NCI-H1105 treated with DMSO at 0.1 percent for 48 hours (cell line): ENCODE measurements at places on chromosomes 16 and 17.

- DNase-seq, result no peak
These were observed 34.5 kb downstream of the KCNJ16 start for GRCh38 chr17:70109497-70109896.

DNA sequence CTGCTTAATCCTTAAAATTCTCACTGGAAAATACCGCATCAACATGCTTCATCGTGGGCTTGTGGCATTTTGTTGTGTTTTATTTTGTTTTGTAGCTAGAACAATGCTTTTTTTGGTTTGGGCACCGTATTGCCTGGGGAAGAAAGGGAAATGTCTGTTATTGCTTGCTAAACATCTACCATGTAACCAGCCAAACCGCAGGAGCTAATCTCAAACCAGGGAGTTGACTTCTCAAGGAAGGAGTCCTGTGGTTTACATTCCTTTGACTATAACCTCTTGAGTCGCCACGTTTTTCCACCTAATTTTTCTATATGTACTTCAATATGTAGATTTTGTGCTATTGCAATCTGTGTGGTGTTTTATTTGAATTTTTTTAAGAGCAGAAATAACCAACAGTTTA is 593.5 kb upstream of the SOX9 start:
- DNase-seq, result no peak

- DNase-seq, result no peak
These were observed 9.9 kb upstream of the CMTM4 start for GRCh38 chr16:66706506-66706880.

GRCh38 chr17:29430275-29430674 is 40.1 kb downstream of the TAOK1 start:
- no peak for DNase-seq

DNA sequence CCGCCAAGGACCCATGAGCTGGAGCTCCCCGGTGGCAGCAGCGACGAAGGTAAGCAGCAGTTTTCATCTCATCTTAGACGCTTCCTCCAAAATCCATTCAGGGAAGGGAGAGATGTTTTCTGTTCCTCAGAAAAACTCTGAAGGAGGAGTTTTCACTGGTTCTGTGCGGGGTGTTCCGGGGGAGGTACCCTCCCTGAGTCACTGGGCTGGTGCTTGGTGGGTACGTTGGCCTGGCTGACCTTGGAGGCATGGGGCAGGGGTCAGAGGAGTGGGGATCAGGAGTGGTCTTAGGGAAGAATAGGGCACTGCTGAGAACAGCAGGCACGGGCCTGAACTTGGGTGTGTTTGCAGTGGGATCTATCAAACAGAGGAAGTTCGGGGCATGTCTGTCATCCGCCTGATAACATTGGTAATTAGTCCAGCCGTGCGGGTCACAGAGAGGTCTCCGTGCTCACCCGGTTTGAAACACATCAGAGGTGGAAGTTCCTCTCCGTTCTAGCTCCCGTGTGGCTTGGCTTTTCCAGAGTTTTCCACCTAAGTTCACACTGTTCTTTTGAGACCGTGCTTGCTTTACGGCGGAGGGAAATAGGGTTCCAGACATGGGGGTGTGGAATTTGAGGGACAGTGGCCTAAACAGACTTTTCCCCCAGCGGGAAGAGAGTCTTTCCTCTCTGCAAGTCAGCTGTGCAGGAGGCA is 59.6 kb upstream of the CIBAR2 start:
- no peak for DNase-seq

GRCh38 chr17:4540224-4540651 is 14.9 kb downstream of the MYBBP1A start:
- no peak for DNase-seq

DNA sequence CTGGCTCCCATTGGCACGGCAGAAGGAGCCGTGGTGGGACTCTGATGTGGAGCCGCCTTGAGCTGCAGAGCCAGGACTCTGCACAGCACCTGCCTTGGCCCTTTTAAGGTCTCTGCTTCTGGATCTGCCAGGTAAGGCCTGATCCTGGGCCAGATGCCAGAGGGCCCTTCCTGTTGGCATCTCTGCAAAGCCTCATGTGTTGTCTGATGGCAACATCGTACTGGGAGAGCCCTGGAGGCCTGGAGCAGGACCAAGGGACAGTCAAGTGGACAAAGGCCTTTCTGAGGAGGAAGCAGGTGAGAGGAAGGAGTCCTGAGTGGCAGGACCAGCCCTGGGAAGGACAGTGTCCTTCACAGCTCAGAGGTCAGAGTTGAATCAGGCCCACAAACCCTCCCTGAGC is 26.1 kb downstream of the SOCS1 start:
- peak; percentile 13 for DNase-seq

GRCh38 chr17:54983260-54983659 is 14.7 kb downstream of the STXBP4 start:
- DNase-seq, result no peak

- peak; percentile 48 for DNase-seq
These were observed 122.3 kb downstream of the SSH2 start for GRCh38 chr17:29807520-29808361.

GRCh38 chr16:56302506-56302905 is 111.2 kb downstream of the GNAO1 start:
- no peak for DNase-seq

DNA sequence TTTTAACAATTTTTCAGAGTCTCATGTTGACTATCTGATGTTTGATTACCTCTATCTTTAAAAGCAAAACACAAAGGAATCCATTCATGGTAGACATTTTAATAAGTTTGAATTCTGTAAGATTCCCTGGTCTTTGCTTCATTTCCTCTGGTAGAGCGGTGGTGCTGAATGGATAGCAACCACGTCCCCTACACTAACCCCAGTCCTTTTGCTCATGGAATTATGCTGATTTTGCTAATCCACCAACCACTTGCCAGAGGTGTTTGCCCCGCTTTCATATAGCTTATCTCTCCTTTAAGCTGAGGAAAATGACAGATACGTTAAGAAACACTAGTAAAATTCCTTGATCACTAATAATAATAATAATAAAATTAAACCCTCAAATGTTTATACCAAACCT is 9.5 kb downstream of the KCNJ16 start:
- no peak for DNase-seq

GRCh38 chr16:69131167-69131838 is 1.1 kb downstream of the CHTF8 start:
- DNase-seq, result peak; percentile 19

DNA sequence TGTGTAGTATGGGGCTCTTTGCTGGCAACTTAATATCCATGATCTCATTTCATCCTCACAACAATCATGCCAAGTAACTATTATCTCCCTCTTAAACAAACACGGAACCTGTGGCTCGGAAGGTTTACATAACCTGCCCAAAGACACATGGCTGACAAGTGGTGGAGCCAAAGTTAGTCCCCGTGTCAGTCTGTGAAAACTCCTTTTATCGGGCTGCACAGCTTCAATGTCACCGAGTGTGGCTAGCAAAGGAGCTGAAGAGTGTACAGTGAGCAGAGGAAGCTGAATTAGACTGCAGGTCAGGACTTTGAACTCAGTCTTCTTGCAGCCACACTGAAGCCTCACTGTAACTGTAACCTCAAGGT is 80.3 kb downstream of the PARN start:
- peak; percentile 74 for DNase-seq
